ENCODE measurements at places on chromosomes 5 and 9.

- DNase-seq, result no peak
Measured at GRCh38 chr5:135011355-135012032, 22.5 kb downstream of the PITX1 start.

DNA sequence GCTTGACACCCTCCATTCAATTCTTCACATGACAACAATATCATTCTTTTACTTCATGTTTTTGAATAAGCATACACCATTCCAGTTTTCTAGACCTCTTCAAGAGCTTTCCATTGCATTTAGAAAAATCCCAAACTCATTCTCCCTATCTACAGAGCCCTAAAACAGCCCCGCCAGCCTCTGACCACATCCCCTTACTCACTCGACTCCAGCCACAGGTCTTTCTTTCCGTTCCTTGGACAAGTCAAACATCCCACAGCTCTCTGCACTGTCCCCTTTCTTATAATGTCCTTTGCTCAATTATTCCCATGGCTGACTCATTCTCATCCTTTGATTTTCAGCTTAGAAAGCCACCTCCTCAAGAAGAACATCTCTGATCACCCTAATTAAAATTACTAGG lies 38.2 kb downstream of the TTC39B start:
- no peak for DNase-seq

GRCh38 chr9:15306068-15306756 lies 804 bp downstream of the TTC39B start:
- DNase-seq, result peak; percentile 51

- no peak for DNase-seq
Measured at GRCh38 chr9:133970581-133971058, 21.5 kb downstream of the VAV2 start.

GRCh38 chr5:18778225-18778624 lies 1144.0 kb downstream of the TAF11L14 start:
- DNase-seq, result no peak

DNA sequence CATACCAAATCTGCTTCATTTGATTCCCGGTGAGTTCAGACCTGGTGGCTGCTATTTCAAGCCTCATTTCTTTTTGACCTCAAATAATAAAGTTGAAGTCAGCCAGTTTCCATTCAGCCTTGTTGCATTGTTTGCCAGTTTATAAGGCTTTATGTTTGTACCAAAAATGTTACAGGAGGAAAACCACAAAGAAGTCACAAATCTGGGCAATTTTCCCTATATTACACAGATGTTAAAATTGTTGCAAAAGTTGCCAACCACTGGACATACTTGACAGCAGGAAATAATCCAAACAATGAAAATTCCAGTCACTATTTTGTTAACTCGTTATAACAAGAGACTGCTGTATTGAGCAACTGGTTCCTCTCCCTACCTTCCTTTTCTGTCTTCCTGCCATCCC lies 1325.0 kb upstream of the DMAC1 start:
- DNase-seq, result no peak

- no peak for DNase-seq
Measured at GRCh38 chr9:128528445-128529160, 23.8 kb upstream of the SPTAN1 start.

DNA sequence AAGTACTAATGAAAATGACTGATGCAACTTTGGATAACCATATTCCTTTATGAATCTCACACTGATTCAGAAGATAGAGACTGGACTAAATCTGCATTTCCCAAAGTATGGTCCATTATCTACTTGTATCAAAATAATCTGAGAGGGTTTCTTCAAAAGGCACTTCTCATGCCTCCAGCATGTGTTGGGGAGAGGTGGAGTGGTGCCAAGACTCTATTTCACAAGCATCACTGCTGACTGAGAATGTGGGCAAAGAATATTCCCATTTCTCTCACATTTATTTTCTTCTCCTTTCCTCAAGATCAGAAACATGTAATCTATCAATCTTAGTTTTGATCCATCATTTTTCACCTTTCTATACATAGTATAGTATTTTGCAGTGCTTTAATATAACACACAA lies 135.4 kb downstream of the GABRB2 start:
- no peak for DNase-seq
